ENCODE measurements at places on chromosomes 13 and 19. TPM values are rescaled to one million over a fixed set of nuclear protein-coding genes. Genes with fewer than 3 reads are reported as not detected.

ELL gene
- 76.1 TPM for total RNA-seq

LILRA1 gene
- 0.50 TPM for total RNA-seq

SBK3 gene
- 0.81 TPM for total RNA-seq

GRCh38 chr19:41521931-41522555, 53.9 kb upstream of the CEACAM21 start:
- no peak for DNase-seq

DNA sequence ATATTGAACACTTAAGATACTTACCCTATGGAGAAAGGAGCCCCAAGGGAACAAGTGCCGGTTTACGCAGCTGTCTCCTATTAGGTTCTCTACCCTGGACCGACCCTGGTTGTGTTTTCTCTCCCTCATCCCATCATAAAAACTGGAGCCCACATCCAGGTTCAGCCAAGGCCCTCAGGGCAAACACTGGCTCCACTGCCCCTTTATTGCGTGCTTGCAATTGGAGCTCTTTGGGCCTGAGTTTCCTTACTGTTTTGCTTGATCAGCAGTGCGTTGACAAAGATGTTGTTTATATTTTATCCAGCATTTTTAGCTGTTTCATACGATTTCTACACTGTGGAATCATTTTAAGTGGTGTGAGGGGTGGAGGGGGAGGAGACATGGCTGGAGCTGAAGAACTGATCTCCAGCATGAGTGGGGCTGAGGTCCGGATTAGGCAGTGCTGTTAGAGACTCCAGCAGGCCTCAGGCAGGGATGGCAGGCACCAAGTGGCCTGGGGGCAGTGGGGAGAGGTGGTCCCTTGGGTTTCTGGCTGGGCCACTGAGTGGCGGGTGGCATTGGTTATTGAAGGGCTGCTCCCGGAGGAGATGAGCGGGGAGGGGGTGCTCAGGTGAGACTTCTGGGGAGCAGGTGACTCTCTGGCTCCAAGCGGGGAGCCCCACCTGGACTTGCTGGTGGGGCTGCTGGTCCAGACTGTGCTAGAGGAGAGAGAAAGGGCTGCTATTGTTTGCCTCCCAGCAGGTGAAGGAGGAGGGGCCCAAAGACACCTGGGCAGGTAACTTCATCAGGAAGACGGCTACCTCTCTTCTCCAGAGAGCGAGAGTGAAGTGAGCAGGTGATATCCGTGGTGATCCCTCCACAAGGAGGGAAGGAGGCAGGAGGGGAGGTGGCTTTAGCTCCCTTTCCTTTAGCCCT, 62.4 kb upstream of the RNF113B start:
- DNase-seq: no peak

ADGRE3 gene
- 0.31 TPM for total RNA-seq

DNA sequence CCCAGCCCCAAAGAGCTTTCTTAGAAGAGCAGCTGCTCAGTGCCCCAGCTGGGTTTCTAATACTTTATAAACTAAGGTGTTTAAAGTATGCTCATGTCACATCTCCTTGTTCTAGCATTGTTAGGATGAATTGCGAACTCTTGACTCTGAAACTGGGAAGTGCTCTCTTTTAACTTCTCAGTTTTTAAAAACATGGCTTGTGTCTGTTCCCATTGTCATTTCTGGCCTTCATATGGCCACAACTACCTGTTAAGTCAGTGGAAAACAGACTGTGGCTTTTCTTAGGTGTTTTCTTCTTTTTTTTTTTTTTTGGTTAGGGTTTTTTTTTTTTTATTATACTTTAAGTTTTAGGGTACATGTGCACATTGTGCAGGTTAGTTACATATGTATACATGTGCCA, 164.7 kb downstream of the KCNRG start:
- no peak for DNase-seq

DNA sequence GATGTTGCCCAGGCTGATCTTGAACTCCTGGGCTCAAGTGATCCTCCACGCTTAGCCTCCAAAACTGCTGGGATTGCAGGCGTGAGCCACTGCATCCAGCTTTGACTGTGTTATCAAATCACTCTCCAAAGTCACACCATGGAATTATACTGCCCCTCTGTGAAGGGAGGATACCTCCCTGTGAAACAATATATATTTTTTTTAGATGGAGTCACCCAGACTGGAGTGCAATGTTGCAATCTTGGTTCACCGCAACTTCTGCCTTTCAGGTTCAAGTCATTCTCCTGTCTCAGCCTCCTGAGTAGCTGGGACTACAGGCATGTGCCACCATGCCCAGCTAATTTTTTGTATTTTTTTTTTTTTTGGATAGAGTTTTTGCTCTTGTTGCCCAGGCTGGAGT, 7.7 kb downstream of the TYK2 start:
- DNase-seq: no peak

GRCh38 chr13:21078501-21078900, 17.1 kb upstream of the LATS2 start:
- DNase-seq: no peak

ZNF415 gene
- 43.8 TPM for total RNA-seq

GRCh38 chr13:92044351-92044750, 645.9 kb downstream of the GPC5 start:
- no peak for DNase-seq
